ENCODE measurements at places on chromosomes 2 and 18. TPM values are rescaled to one million over a fixed set of nuclear protein-coding genes. Genes with fewer than 3 reads are reported as not detected.

The KCNS3 gene
- 0.98 TPM for polyA plus RNA-seq

The TRIM54 gene
- 0.13 TPM for polyA plus RNA-seq

The STPG4 gene
- 0.14 TPM for polyA plus RNA-seq

The PARD3B gene
- 1.2 TPM for polyA plus RNA-seq

The DYSF gene
- polyA plus RNA-seq, result 0.68 TPM

The TCF7L1 gene
- polyA plus RNA-seq, result 4.1 TPM

The AGPS gene
- polyA plus RNA-seq, result 54.7 TPM

DNA sequence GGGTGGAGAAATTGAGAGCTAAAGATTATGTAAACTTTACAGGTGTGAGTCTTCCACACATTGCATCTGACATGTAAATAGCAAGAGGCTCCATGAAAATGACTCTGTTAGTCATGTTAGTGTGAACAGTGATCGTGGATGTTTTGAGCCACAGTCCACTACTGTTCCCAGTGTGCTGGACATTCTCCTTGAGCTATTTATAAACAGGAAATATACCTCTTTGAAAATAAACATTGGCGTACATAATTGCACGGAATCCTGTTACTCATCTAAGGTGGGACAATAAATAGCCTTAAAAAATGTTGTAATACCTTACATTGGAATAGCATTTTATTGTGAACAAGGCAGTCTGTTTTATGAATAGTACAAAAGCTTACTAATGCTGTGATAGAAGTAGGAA lies 37.0 kb downstream of the LIMS1 start:
- no peak for DNase-seq

DNA sequence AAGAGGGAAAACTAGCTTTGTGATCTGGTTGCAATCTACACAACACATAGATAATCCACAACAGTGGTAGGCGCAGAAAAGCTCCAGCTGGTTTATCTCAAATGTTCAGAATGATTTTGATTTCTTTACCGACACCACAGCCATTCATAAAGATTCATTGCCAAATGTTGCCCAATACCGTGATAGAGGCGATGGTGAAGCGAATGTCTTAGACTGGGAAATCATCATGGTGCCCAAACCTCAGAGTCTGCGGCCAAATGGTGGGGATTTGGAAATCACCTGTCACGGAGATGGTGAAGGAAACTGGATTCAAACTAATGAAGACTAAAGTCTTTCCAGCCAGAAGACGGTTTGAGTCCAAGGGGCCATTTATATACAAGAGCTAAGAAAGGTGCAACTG lies 48.5 kb upstream of the CCDC150 start:
- no peak for DNase-seq

GRCh38 chr2:241558532-241559322 lies at the start of gene BOK:
TSS of gene BOK (plus strand) at chr2:241558745. CDS start at chr2:241559484, 739 bp downstream.
- DNase-seq, result peak; percentile 76

DNA sequence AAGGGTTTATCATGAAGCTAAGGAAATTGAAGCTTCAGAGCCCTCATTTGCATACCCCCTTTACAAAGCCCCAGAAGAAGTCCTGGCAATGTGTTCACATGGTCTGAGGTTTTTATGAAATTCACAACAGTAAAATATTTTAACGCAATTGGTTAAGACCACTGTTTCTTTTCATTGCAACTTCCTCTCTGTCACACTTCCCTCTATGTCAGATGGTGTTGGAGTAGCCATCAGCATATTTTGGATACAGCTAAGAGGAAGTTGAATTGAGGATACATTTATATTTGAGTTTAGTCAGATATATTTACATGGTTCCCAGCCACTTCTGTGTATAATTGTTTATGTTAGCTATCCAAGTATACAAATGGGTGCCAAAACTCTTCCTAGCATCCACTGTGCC lies 170.0 kb downstream of the TXNL1 start:
- no peak for DNase-seq

DNA sequence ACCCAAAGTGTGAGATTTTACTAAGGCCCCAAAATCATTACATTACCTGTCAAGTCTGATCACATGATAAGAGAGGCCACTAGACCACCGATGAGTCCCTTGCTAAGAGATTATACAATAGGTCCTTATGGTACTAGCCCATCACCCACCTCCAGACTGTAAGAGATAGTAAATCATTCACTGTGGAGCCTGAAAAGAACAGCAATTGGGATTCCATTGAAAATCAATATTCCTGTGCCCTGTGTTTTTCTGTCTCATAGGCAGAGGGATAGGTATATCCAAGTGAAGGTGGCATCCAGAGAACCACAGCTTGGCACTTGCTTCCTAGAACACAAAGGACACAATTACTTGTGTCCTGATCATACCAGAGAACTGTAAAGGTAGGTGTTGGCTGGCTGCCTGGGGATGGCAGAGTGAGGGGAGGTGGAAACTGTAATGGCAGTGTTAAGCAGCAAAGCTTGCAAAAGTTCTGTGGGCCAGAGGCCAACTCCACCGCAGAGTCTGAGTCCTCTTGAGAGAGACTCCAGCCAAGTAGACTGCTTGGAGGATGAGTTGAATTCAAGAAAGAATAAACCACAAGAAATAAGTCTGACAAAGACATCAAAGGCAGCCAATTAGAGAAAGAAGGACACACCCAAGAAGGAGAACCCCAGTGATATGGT lies 102.0 kb upstream of the PIEZO2 start:
- DNase-seq, result no peak

DNA sequence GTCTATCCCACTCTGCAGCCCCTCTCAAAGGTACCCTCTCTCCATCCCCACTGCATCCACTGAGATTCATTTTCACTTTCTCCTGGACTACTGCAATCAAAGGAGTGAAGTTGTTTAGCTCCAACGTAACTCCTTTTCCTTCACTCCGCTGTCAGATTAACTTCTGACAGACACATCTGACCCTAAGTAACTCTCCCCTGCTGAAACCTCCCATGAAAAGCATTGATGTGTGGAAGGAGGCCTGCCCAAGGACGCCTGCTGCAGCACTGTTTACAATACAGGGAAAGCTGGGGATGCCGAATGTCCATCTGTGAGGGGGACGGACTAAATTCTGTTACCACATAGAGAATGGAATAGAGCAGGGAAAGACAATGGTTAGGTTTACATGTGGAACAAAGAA lies 114.8 kb downstream of the TMEM163 start:
- no peak for DNase-seq

DNA sequence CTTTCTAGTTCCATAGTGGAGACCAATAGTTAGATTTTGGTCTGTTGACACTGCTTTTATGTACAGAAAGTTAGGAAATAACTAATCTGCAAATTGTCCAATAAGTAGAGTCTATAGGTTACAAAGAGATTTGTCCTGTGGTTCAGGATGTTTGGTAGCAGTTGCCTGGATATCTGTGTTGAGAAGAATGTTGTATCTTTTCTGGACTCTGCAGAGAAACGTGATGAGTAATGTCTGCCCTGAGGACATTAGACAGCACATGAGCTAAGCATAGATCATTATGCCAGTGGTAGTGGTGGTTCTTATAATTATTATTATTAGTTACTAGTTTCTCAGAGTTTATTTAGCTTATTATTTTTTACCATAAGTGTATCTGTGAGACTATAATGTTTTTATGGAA lies 65.8 kb downstream of the ANKRD62 start:
- peak; percentile 0 for DNase-seq

DNA sequence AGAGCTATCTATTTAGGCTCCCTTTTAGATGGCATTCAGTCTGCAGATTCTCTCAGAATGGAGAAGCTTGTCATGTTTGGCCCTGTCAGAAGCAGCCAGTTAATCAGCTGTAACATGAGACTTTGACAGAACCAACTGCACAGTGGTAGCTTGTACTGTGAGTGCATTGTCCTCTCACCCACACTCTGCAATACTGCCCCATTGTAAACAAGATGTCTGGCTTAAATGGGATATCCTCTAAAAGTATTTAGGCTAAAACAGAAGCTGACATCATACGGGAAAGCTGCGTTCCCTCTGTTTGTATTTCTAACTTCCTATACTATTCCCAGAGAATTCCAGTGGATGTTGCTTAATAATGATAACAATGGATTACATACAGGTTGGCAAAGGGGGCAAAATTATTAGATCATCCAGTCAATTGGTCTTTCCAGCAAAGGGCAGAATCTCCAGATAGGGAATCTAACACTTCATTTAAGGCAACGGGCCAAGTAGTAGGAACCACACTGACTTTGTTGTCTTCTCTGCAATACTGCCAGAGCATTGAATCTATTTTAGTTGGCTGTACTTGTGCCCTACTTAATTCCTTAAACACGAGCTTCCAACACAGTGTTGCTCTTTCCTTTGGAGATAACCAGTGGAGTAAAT lies 15.4 kb upstream of the STAT4 start:
- peak; percentile 62 for DNase-seq

DNA sequence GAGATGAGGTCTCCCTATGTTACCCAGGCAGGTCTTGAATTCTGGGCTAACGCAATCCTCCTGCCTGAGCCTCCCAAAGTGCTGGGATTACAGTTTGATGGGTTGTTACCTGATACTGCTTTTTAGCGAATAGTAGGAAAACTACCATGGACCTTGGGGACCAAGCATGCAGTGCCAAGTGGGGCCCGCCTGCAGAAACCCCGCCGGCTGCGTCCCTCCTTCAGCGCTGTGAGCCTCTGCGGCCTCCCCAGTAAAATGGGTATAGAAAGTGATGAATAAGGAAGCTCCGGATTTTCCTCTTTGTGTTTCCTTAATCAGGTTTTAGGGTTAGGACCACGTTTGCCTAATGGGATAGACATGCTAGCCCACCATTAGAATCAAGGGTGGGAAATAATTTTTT lies 30.4 kb downstream of the RAMP1 start:
- no peak for DNase-seq

GRCh38 chr18:31497404-31497835 lies 557 bp upstream of the DSG2 start:
- DNase-seq, result no peak

DNA sequence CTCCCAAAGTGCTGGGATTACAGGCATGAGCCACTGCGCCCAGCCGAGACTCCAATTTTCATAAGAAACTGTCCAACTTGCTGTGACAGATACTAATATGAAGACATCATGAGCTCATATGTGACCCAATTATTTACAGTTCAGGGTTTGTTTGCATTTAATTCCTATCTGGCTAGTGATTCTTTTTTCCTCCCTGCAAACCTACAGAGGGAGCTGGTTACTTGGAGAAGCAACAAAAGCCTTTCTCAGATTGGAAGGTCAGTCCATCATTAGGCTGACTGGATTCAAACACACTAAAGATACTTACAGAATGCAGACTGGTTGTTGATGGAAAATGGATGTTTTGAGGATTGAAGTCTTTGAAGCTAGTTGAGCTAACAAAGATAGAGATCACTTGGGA lies 176.4 kb downstream of the ANKRD44 start:
- DNase-seq, result no peak

DNA sequence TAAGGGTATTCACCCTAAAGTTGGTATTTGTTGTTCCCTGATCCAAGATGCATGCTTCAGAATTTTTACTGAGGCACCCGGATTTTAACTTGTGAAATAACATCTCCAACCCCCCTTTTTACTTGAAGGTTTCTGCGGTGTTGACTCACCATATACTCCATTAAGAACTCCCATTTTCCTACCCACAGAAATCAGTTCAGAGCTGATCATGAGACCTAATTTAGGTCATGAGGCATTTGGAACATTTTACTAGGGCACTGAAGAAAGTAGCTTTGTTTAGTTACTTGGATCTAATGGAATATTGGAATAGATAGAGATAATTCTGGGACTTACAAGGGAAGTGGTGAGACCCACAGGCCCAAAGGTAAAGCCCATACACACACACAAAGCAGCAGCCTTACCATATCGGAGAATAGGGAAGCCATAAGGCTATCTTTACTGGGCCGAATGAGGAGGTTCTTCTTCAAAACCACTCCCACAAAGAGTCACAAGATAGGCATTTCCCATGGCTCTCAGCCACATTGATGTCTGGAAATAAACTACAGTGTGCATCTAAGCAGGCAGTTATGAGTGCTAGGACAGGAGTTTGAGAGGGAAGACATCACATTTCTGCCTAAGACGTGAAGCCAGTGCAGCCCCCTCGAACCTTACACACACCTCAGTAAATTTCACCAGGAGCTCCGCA lies 681.0 kb upstream of the LRRTM4 start:
- no peak for DNase-seq

DNA sequence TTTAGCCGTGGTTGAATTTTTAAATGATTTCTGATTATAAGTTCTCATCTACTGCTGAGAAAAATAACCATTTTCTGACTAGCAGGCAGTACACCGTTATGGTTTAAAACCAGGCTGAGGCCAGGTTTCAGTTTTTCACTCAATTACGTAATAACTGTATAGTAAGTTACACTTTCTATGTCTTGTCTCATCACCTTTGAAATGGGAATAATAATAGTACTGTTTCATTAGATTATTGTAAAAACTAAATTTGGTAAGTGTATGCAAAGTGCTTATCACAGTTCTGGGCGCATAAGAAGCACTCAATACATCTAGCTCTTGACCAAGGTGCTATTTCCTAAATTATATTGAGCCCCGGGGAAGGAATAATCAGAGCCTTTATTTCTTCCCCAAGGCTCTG lies 76.8 kb downstream of the LIMS1 start:
- DNase-seq, result no peak

DNA sequence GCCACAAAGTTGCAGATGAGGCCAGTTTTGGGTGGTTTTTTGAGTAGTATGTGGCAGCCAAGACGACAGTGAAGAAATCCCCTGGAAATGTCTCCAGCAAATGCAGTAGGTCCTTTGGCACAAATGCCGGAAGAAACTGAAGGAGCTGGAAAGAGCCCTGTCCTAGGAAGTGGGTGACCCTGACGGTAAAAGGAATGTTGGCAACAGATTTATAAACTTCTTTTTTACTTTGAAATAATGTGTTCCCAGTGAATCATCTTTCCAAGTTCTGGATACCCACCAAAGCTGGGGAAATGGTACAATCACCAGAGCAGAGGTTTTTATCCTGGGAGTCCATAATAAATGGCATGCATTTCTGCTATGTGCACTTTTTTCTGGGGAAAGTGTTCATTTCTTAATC lies 112.9 kb downstream of the CSRNP3 start:
- DNase-seq, result no peak

DNA sequence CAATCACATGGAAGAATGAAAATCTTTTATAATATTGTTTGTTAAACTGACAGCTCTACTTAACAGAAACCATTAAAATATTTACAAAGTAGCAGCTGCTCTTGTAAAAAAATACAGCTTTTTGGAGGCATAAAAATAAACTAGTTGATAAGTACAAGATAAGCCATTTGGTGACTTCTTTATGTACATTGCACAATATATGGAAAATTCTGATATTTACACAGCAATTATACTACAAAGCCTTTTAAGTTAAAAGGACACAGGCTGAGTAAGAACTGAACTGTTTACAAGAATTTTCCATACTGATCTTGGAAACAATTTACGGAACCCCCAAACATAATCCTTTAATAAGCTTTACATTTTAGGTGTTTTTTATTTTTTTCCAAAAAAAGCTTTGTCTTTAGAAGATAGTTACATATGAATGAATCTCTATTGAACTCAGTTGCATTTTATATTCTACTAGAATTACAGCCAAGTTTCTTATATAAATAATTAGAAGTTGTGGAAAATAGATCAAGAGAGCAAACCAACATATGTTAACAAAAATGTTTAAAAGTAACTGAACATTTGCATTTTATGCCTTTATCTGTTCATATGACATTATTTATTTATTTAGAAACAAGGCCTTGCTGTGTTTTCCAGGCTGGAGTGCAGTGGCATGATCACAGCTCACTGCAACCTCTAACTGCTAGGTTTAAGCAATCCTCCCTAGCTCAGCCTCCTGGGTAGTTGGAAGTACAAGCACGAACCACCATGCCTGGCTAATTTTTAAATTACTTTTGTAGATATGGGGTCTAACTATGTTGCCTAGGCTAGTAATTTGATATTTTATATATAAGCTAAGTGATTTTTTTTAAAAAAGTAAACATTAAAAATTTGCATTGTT lies 142.5 kb downstream of the OTX1 start:
- peak; percentile 20 for DNase-seq

All from A549 (cell line).